ENCODE measurements at places on chromosomes 1 and 21. TPM values are rescaled to one million over a fixed set of nuclear protein-coding genes. Genes with fewer than 3 reads are reported as not detected.

DNA sequence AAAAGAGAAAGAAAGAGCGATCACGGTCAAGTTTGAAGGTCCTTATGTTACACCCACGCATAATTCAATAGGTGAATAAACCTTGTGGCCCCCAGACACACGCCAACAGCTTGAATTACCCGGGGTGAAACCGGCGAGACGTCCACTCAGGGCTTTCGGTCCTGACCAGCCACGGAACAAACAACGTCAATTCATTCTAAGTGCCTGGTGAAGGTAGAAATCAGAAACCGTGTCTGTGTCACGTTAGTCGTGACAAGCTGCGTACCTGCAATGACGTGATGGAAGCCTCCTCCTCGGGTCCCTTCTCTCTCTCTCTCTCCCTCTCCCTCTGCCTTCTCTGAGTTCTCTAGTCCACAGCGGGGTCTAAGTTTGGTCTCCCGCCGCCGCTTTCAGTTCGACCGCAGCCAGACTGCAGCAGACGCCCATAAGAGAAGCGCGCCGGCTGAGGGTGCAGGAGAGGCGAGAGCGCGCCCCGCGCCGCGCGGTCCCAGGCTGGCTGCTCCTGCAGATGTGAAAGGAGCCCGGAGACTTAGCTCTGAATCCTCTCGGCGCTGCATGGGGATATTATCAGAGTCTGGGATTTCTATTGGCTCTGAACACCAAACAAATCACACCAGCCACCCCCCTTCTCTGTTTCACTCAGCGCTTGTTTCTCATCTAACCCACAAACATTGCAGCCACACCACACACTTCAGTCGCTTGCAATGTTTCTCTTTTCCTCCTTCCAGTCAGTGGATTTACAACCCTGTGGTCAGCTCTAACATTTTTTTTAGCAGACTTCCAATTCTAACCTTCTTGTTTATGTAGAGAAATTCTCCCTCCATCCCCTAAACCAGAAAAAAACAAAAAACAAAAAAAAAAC is at the start of gene GREM2:
TSS of gene GREM2 (minus strand) at position 537 of the 862 bp plus-strand sequence. CDS start 118,680 bp downstream, outside the sequence.
- DNase-seq: no peak

- no peak for DNase-seq
Measured at GRCh38 chr1:24827379-24828135, 82.3 kb downstream of the CLIC4 start.

- DNase-seq: no peak
Measured at GRCh38 chr21:35648512-35648911, 411.8 kb downstream of the SETD4 start.

DNA sequence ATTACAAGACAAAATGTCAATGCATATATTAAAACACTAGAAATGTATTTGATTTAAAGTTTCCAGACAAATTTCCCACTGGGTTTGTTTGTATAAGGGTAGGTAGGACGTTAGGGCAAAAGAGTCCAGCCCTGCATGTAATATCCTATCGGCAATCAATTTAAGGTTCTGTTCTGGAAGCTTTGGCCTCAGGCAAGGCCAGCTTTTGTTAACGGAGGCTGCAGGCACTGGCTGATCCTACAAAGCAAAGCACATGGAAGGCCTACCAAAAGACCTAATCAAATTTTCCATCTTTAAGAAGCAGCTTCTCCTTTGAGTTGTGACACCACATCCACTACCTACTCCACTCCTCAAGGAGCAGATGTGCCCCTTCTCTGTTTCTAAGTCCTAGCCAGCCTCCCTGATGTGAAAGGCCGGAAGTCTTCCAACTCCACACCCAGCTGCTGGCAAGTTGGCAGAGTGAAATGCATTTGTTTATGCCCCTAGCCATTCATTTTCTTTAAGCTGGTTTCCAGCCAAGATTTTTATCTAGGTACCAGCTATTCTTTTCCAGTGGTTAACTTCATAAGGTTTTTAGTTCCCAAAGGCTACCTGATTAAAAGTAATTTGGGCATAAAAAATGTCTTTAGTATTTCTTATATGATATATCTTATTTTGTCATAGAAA is 452.6 kb downstream of the PTBP2 start:
- DNase-seq: peak; percentile 15

The NEGR1 gene
- 12.4 TPM for total RNA-seq

All from pulmonary artery endothelial cell (primary cell).